Activated CD4-positive, alpha-beta T cell treated with anti-CD3 and anti-CD28 coated beads, Interleukin-2, amount 10 ng/mL, durations not matched to agents 24 days and 14 days (primary cell): ENCODE measurements at places on chromosomes 3 and 15.

- no peak for DNase-seq
These were observed 114.7 kb downstream of the SNRK start for GRCh38 chr3:43400781-43401730.

- DNase-seq: no peak
These were observed 25.2 kb downstream of the NR2F2 start for GRCh38 chr15:96355568-96356187.

DNA sequence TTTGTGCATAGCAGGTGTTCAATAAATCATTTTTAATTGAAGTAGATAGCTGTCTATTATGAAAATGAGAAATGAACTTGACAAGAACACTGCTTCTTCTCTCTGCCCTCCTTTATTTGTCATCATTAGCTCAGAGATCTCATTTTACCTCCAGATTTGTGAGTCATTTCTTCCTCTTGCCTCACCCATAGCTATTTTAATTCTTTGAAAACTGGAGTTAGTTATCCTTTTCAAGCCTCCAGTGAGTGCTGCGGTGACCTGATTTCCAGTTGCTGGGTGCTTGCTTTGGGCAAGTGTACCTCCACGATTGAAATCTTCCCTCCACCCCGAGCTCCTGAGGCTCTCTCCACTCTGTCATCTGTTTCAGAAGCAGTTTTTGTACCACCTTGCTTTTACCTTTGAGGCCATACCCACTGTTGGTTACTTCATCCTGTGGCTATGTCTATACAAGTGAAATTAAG lies 114.6 kb downstream of the NFKBIZ start:
- DNase-seq: peak; percentile 57

DNA sequence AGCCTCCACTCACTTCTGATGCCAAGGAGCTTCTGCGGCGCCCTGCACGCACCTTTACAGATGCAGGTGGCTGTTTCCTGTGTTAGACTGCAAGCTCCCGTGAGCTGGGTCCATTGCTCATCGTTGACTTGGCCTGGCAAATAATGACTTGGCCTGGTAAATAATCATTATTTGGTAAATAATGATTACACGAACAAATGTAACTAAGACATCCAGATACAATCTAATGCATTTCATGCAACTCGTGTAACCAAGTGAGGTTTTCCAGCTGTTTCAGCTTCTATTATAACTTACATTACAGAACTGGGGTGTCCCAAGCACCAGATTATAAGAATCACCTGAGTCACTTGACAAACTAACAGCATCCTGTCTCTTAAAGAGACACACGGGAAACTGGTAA lies 92.1 kb upstream of the BHLHE40 start:
- DNase-seq: no peak

DNA sequence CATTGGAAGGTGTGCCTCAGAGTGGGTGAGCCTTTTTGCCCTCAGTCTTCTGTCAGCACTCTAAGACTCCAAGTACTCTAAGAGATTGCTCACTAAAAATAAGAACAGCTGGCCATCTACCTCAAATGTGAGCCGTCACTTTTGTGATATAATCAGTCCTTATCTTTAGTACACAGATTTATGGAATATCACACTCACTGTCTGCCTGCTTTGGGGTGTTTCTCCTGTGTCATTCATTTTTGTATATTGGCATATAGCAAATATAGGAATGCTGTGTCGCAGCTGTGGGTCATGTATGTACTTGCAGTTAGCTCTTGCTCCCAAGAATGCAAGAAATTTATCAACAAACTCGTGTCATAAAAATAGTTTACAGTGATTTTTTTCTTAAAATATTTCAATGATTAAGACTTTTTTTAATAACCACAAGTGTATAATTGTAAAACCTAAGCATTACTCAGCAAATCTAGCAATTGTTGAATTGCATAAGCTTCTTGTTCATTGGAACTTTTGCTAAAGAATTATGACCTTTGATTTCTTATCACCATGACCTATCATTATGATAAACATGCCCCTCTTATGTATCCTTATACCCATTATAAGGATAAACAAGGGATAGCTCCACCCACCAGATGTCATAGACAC lies 18.8 kb downstream of the SETD5 start:
- DNase-seq: no peak

GRCh38 chr3:120705884-120706582 lies 24.0 kb upstream of the HGD start:
- DNase-seq: no peak
